ENCODE measurements at places on chromosomes 3 and 15. TPM values are rescaled to one million over a fixed set of nuclear protein-coding genes. Genes with fewer than 3 reads are reported as not detected.

Gene DISP2
- total RNA-seq: 5.3 TPM

Gene TMEM207
- not detected for total RNA-seq

Gene RRP9
- total RNA-seq: 20.8 TPM

Gene GLDN
- 2.0 TPM for total RNA-seq

Gene SYNM
- total RNA-seq: 9.0 TPM

Gene FGF12
- 136 TPM for total RNA-seq

Gene CRYGS
- total RNA-seq: 1.6 TPM

Gene FILIP1L
- total RNA-seq: 1.2 TPM

Gene DUOXA2
- not detected for total RNA-seq

Gene CHAC1
- 2.9 TPM for total RNA-seq

Gene SLC22A14
- under 0.01 TPM for total RNA-seq

Gene OR4F15
- under 0.01 TPM for total RNA-seq

Gene C3orf52
- total RNA-seq: 0.41 TPM

Gene MEGF11
- 4.5 TPM for total RNA-seq

Gene ACOX2
- 1.6 TPM for total RNA-seq

Gene DUOXA1
- not detected for total RNA-seq

Gene PCLAF
- 2.9 TPM for total RNA-seq

Gene CD96
- total RNA-seq: not detected

Gene TBC1D23
- total RNA-seq: 65.2 TPM

Gene P2RY1
- total RNA-seq: 33.8 TPM

Gene RTP4
- not detected for total RNA-seq

Gene PRR20G
- total RNA-seq: not detected

Gene GPR149
- 7.7 TPM for total RNA-seq

Gene SCAP
- total RNA-seq: 69.3 TPM

Gene IQCF5
- total RNA-seq: not detected
